ENCODE measurements at places on chromosomes 11 and 22.

- no peak for DNase-seq
Observed at GRCh38 chr11:77163271-77163670, 35.2 kb downstream of the MYO7A start.

DNA sequence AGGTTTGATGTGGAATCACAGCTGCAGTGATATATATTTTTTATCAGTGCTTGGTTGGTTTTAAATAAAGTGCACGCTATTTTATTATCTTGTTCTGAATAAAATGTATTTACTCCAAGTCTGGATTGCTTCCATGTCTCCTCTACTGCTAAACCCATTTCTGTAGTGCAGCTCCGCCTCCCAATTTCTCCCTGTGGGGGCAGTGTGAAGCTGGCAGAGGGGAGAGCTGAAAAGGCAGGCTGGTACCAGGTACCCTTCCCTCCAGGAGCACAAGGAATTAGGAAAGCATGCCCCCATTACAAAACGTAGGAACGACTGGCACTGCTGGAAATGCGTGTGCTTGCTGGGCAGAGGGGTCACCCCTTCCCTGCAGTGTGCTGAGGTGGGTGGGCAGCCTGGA lies 934 bp upstream of the TMEM132A start:
- no peak for DNase-seq

DNA sequence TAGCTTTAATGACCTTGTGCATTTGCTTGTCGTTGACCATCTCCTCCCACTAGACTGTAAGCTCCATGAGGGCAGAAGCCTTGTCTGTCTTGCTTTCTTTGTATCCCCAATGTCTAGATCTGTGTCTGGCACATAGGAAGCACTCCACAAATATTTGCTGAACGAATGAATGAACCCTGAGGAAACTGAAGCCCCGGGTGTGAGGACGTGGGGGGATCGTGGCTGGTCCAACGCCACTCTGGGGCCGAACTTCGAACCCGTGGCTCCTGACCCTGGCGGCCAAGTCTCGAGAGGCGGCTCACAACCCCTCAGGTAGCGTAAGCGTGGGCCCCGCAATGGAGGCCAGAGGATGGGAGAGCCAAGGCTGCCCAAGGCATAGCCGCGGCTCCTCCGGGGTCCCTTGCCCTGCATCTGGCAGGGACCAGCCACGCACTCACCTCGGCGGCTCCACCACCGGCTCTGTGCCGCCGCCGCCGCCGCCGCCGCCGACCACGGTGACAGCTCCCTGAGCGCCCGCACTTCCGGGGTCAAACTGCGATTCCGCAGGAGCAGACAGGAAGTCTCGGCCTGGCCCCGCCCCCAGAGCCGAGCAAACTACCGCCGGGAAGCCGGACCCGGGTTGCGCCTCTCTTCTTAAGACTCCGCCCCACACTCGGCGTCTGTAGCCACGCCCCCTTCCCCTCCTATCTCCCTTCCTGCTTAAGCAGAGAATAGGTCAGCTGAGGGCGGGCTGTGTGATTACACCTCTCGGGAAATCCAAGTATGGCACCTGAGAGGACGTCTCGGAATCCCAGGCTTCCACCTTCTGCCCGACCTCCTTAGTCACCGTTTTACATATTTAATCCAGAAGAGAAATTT lies at the start of gene ASCC2:
Gene ASCC2 (minus strand): TSS at position 534 of the 858 bp plus-strand sequence. CDS start 5,949 bp downstream, outside the sequence.
- DNase-seq: peak; percentile 99

DNA sequence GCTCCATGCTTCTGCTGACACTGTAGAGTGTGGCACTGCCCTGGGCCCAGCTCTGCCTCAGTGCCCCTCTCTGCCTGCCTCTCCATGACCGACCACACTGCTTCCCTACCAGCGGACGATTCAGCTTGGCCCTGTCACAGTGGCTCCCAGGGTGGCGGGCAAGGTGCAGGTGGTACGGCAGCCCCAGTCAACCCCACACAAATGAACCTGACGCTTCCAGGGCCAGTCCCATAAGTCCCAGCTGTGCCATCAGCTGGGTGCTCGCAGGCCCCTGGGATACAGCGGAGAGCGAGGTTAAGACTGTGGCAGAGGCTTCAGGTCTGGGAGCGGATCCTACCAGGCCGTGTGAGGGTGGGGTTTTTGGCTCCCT lies 134.8 kb downstream of the LDLRAD3 start:
- no peak for DNase-seq

DNA sequence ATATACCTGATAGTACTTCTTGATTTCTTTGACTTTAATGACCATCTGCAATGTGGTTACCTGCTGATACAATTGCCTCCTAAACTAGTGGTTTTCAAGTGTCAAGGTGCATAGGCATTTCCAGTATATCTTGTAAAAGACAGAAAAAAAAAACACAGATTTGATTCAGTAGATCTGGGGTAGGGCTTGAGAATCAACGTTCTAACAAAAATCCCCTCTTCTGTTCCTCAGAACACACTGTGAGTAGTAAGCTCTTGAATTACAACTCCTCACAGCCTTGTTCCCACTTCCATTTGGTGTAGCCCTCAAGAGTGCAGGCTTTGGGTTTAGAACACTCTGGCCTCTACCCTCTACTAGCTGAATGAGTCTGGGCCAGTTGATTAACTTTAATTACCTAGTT lies 78.0 kb upstream of the CTSC start:
- no peak for DNase-seq

- no peak for DNase-seq
Observed at GRCh38 chr11:20739107-20739506, 69.7 kb downstream of the NELL1 start.

- no peak for DNase-seq
Observed at GRCh38 chr22:47457509-47458300, 695.3 kb downstream of the TBC1D22A start.

GRCh38 chr11:10499874-10500601 lies 40.9 kb downstream of the RNF141 start:
- DNase-seq: no peak

GRCh38 chr11:117039900-117040299 lies 58.3 kb downstream of the SIK3 start:
- DNase-seq: no peak

DNA sequence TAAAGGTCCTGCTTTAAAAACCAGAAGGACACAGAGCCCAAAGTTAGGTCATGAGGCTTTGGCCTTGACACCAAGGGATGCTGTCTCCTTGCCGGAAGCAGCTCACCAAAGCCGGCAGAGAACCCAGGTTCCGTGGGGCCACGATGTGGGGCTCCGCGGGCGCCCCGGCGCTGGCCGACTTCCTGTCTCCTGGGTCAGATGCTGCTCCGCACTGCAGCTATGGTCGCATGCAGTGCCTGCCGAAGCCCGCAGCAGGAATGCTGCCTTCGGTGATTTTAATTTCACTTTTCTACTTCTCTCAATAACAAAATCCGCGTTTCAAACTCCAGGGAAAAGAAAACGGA lies 454 bp upstream of the OTUB1 start:
- DNase-seq: peak; percentile 74

DNA sequence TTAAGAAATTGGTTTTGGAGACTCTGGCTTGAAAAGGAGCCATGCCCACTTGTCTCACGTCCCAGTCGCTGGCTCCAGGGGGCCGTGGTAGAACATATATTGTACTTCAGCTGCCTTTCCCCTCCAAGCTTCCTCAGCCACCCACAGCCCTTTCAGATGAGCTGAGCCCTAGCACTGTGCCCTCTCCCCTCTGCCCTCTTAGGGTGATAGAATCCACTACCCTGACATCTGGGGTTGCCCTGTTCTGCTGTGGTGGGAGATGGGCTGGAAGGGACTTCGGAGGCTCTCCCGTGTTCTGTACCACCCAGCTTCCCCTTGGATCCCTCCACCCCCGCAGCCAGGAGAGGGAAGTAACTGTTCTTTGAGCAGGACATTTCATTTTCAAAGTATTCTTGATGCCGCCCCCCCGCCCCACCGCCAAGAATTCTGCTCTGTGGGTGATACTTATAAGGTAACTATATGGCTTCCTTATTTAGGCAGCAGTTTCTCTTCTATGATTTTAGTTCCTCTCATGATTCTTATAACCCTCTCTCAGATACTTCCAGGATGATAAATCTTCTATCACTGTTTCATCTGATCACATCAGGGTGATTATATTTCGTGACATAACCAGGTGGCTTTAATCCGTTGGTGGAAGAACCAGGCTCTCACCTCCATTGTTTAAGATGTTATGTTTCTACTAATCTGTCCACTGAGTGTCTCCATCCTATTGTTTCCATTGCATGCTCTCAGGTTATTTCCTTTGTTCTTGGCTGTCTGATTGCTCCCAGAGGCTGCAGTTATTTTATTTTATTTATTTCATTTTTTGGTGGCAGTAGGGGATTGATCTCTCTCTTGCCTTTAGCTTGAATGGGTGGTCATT lies 24.1 kb downstream of the ZBTB16 start:
- DNase-seq: no peak

- DNase-seq: no peak
Observed at GRCh38 chr11:73797457-73797856, 9.8 kb downstream of the MRPL48 start.

DNA sequence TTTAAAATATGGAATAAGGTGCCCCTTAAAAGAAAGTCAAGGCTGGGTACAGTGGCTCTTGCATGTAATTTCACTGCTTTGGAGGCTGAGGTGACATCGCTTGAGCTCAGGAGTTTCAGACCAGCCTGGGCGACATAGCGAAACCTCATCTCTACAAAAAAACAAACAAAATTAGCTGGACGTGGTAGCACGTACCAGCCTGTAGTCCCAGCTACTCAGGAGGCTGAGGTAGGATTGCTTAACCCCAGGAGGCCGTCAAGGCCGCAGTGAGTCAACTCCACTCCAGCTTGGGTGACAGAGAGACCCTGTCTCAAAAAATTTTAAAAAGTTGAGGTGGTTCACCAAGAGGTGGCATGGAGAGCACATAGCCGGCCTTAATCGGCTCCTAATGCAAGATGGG lies 17.7 kb upstream of the ADORA2A start:
- DNase-seq: no peak

DNA sequence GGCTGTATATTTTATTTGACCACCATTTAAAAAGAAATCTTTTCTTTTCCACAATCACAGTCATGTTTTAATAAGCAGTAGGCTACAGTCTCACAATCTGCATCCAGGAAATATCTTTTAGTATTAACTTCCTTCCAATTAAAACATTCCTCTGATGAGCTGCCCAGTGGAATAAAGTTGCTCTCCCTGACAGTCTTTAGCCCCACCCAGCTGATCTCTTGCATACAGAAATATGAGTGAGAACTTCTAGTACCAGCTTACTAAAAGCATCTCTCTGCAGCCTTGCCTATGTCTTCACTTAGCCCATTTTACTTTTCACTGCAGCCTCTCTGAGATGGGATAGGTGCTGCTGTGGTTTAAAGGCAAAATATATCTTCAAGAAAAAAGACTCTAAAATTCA lies 143.4 kb upstream of the ANO3 start:
- DNase-seq: no peak

GRCh38 chr22:33188326-33188725 lies 130.1 kb upstream of the SYN3 start:
- no peak for DNase-seq

DNA sequence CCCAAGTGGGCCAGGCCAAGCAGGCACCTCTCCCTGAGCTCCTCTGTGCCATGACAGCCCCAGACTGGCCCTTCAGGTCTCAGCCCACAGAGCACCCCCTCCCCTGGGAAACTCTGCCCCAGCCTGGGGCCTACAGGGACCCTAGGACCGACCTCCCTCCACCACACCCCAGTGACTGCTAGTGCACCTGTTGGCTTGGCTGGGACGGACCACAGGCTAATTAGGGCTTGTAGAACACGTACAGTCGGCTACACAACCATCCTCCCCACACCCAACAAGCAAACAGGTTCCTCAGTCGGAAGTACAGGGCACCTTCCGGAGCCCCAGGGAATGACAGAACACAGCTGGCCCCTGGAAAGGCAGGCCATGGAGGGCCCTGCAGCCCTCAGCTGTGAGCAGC lies 4.3 kb downstream of the SBF1 start:
- DNase-seq: peak; percentile 21

- DNase-seq: no peak
Observed at GRCh38 chr11:117662255-117662654, 134.8 kb downstream of the DSCAML1 start.

- no peak for DNase-seq
Observed at GRCh38 chr11:3627291-3627690, 14.5 kb downstream of the ART5 start.

DNA sequence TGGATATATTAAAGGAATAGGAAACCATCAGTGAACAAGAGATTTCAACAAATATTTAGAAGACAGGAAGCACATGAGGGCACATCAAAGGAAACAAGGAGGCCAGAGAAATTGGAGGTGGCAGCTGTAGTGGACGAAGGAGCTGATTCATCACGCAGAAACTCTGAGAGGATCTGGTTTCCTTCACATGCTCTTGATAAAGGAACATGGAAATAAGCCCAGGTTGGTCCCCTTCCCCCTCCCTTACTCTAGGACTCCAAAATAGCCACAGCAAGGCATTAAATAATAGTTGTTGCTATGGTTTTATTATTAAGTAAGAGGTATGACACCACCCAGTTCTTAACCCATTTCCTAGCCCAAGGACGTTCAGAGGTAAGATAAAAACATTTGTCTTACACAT lies 11.3 kb downstream of the IZUMO1R start:
- no peak for DNase-seq

- DNase-seq: peak; percentile 32
Observed at GRCh38 chr22:50399751-50400331, 56.7 kb downstream of the PPP6R2 start.

GRCh38 chr11:27158456-27159334 lies 118.1 kb downstream of the BBOX1 start:
- no peak for DNase-seq

- no peak for DNase-seq
Observed at GRCh38 chr11:78402847-78403246, 14.8 kb downstream of the GAB2 start.

DNA sequence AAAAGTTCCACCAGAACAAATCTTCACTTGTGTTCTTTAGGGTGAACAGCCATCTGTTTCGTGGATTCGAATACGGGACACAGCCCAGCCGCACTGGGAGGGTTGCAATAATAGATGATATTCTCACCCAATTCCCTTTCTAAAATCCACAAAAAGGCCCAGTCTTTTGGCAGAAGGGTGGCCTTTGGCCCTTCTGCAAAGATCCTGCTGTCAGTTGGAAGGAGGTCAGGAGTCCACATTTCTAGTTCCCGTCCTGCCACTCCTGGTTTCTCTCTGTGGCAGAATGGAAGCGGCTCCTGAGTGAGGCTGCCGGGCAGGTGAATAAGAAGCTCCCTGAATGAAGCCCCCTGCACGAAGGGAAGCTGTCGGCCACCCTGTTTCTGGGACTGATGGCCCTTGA lies 11.2 kb upstream of the LINC01488 start:
- DNase-seq: no peak

DNA sequence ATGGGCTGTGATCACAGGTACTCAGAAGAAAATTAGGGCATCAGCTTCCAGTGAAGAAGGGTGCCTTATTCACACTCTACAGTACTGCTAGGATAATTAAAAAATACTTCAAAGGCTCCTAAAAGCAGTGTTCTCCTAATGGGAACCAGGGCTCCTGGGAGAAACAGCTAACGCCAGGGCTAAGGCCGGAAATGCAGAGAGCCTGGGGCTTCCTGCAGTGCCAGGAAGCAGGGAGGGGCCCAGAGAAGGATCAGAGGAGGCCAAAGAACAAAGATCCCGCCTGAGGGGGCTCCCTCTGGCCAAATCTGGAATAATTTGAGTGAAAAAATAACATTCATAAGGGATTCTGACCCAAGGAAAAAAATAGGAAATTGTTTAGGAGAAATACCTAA lies 27.5 kb downstream of the TOLLIP start:
- no peak for DNase-seq

Measured in CD4-positive, alpha-beta T cell treated with Interleukin-4 for 1 hour (primary cell).